NCI-H82 (cell line): ENCODE measurements at places on chromosomes 7 and 10.

GRCh38 chr10:63300801-63301200, 165.0 kb downstream of the JMJD1C start:
- no peak for DNase-seq

DNA sequence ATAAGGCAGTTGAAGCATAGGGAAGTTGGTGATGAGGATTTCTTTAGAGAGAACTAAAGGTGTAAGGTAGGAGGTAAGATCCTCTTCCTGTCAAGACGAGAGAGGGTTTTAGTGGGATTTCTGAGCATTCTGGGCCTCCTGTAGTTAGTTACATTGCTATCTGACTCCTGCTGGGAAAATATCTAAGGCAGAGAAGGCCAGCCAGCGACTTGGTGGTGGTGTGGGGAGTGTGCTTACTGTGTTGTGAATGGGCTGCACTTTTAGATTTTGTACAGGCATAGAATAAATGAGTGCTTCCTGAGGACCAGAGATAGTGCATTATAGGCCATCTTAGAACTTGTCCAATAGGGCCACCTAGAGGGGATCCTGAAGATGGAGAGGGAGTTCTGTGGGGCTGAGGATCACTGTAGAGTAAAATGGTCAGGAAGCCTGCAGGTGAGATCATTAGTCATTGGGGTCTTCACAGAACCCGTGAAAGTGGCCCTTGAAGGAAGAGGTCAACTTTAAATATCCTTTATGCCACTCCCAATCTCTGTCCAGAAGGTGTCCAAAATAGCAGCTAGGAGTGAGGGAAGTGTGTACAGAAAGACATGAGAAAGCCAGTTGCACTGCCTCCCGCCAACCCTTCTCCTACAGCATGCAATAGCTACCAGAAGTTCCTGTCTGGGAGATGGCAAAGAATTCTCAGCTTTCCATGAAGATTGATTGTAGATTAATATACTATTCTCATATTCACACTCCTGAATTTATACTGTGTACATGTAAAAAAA, 266.6 kb downstream of the POLR1F start:
- DNase-seq: peak; percentile 73

DNA sequence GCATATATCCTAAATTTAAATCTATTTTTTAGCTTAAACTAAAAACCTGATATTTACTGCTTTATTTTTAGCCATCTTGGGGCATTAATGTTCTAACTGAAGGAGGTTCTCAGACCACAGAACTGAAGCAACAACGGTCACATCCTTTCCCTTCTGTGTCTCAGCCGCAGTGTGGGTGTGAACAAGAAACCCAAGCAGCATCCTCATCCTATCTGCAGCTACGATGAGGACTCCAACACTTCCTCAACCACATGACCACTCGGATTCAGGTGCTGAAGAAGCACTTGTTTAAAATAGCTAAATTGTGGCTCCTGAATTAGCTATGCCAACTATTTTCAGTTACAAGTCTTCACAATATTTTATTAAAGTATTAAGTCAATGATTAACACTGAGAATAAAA, 5.3 kb downstream of the ESYT2 start:
- no peak for DNase-seq

DNA sequence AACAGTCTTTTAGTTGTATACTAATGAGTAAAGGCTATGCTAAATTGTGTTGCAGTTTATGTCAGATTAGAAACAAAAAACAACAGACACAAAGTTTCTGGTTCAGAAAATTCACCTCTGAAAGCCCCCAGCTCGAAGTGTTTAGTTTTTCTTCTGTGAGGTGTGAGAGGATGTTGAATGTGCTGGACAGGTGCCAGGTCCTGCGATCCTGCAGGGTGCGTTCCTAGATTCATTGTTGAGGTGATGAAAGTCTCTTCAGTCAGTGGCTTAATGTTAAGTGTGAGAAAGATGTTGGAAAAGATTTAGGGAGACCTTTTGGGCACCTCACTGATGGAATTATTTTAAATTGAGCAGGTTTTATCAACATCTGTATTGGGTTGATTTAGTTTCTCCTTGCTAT, 287.3 kb downstream of the SDK1 start:
- no peak for DNase-seq

GRCh38 chr7:41708581-41709358, 5.9 kb upstream of the INHBA start:
- no peak for DNase-seq

DNA sequence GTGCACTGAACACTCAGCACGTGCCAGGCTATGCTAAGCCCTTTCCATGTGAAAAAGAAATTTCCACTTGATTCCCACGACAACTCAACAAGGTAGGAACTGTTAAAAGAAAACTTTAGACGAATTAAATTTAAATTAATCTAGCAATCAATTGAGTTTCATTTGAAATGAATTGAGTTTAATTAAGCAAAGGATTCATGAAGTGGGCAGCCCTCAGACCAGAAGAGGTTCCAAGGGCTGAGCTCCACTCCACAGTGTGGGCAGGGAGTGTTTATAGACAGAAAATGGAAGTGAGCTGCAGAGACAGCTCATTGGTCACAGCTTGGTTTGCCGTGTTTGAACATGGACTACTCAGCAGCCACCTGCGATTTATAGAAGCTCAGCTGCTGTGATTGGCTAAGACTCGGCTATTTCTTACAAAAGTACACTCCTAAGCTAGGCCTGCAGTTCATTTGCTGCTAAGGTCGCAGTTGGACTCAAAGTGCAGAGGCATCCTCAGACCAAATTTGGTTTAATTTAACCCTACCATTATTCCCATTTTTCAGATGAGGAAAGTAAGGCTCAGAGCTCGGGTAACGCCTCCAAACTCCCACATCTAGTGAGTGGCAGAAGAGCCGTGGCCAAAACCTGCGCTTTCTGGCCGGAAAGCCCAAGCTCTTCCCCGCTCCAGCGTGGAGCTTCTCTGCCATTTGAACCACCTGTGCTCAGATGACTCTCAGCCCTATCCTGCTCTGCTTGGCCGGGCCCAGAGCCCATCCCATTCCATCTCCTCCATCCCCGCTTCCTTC, 24.9 kb downstream of the CALML3 start:
- no peak for DNase-seq

- DNase-seq: no peak
These were observed 139.2 kb downstream of the SLIT1 start for GRCh38 chr10:97046456-97047082.

DNA sequence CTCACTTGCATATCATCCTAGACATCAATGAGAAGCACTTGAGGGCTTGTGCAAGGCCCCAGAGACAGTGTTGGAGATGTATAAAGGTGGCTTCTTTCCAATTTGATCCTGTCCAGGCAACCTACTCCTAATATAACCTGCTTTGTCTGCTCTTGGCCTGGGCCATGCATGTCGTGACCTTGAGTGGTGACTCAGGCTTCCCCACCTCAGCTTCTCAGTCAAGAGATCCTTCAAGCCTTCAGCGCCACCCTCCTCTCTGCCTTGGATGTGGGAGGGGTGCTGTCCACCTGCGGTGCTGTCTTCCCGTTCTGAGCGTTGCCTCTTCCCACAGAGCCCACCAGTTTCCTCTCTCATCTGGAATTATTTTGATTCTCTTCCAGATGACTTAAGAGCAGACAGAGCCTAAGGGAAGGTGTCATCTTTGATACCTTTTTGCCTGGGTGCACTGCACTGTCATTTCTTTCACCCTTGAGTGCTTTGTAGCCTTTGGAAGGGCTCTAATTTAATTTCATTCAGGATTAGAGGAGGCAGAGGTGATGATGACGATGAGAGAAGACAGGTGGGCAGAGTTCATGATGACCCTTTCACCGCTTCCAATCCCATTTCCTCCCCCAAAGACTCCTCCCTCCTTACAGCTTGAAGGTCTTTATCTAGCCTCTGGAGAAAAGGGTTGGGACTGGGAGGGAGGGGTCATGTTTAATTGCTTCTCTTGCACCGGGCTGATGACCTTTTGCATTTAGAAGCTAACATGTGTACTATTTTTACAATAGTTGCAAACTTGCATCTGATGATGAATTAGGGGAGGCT, 6.9 kb downstream of the LSMEM1 start:
- DNase-seq: peak; percentile 22

- DNase-seq: no peak
These were observed 219.7 kb downstream of the EBF3 start for GRCh38 chr10:129744134-129745111.

GRCh38 chr7:22791204-22792158, 31.2 kb downstream of the TOMM7 start:
- no peak for DNase-seq

- no peak for DNase-seq
These were observed 4.3 kb downstream of the TMEM273 start for GRCh38 chr10:49183596-49184542.

DNA sequence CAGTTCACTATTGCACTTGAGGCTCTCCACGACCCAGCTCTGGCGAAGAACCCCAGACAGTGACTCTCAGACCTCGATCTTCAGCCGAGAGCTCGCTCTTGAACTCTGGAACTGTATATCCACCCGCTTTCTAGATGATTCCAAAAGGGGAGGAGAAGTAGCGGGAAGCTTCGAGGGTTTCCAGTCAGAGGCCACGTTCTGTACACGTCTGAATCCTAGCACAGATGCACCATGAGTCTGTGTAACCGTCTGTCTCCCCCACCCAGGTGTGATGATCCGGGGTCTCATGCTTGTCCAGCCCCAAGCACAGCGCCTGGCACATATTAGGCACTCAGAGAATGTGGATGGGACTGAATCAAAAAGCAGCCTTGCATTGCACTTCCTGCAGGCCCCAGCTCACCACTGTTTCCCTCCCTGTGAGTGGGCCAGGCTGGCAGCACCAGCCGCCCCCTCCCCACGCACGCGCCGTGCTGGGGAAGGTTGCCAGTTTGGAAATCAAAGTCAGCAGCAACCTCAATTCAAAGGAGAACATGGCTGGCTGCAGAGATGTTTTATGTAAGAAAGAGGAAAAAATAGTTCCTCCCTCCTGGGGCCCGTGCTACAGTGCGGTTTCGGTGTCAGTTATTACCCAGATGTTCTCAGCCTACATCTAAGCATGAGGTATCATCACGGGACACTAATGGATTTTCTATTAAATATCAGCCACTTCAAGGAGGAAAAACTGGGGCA, 5.7 kb downstream of the GRID2IP start:
- no peak for DNase-seq

GRCh38 chr7:96414931-96415292, 93.0 kb upstream of the SLC25A13 start:
- DNase-seq: peak; percentile 84

- DNase-seq: no peak
These were observed 95.3 kb upstream of the IL6 start for GRCh38 chr7:22631730-22632129.

- DNase-seq: no peak
These were observed 23.7 kb downstream of the XPNPEP1 start for GRCh38 chr10:109899356-109900331.

GRCh38 chr7:77825131-77825530, 26.6 kb downstream of the PHTF2 start:
- no peak for DNase-seq

- DNase-seq: no peak
These were observed 223.0 kb downstream of the AHR start for GRCh38 chr7:17521437-17521836.

- no peak for DNase-seq
These were observed 512 bp upstream of the VIM start for GRCh38 chr10:17227367-17228090.

- no peak for DNase-seq
These were observed 131.4 kb upstream of the ODAD2 start for GRCh38 chr10:28130267-28130666.

DNA sequence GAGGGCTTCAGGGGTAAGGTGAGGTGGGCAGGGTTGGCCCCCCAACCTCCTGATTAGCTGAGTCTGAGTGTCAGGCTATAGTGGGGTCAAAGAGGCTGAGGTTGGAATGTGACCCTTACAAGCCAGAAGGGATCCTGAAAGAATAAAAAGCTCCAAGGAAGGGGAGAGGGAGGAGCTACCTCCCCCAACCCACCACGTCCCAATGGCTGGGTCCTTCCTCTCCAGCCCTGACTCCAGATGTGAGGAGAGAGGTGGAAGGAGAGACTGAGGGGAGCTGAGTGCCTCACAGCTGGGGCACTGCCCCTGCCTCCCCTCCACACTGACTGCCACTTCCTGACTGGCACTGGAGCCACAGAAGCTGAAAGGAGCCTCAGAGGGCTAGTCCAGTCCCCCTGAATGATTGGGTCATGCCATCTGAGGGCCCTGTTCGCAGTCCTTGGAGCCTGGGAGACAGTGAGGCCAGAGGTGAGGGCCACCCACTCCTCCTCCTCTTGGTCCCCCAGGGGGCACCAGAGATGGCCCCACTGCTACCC, 20.6 kb downstream of the IMPDH1 start:
- DNase-seq: no peak
